ENCODE measurements at places on chromosomes 13 and 19. TPM values are rescaled to one million over a fixed set of nuclear protein-coding genes. Genes with fewer than 3 reads are reported as not detected.

The SCEL gene
- 0.13 TPM for total RNA-seq

DNA sequence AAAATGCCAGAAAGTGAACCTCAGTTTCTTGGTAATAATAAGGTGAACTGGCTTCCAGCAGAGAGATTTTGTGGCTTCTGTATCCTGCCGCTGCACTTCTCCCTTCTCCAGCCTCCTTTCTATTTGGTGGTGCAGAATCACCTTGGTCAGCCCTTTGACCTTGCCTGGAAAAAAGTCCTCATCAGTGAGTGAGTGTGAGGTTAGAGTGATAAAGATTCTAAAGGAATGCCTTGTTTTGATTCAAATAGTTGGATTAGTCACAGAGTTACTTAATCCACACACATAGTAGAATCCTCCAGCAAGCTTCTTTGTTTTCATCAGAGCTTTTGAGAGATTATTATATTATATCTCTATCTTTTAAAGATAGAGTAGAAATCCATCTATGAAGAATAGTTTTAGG lies 140.9 kb downstream of the KCNRG start:
- DNase-seq, result no peak
- H3K27ac ChIP-seq, result no peak overlapping the region
- H3K4me3 ChIP-seq, result no peak overlapping the region
- H3K27me3 ChIP-seq, result no peaks in the 10 kb centered on the region

DNA sequence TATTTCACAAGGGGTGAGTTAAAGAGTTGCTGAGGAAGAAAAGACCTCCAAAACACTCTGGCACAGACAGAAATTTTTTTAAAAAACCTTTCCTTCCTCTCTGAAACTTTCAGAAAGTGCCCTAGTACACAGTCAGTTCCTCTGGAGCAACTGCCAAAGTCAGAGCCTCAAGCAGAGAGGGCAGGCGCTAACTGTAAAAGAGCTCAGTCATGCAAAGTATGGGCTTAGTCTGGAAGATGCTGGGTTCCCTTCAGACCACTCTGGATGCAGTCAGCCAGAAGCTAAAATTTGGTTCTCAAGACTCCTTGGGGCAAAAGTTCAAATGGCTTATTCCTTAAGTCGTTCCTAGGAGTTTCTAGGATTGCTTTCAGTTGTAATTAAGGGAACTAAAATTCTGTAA lies 671.6 kb downstream of the PCDH9 start:
- no peak overlapping the region for H3K27ac ChIP-seq
- no peaks in the 10 kb centered on the region for H3K36me3 ChIP-seq
- H3K4me3 ChIP-seq, result no peak overlapping the region
- no peaks in the 10 kb centered on the region for H3K4me1 ChIP-seq
- no peaks in the 10 kb centered on the region for H3K27me3 ChIP-seq

- H3K27me3 ChIP-seq, result no peaks in the 10 kb centered on the region
- no peak overlapping the region for H3K27ac ChIP-seq
- no peak overlapping the region for H3K4me3 ChIP-seq
- H3K4me1 ChIP-seq, result no peaks in the 10 kb centered on the region
- no peak for DNase-seq
Observed at GRCh38 chr13:35514061-35514477, 37.6 kb upstream of the MAB21L1 start.

DNA sequence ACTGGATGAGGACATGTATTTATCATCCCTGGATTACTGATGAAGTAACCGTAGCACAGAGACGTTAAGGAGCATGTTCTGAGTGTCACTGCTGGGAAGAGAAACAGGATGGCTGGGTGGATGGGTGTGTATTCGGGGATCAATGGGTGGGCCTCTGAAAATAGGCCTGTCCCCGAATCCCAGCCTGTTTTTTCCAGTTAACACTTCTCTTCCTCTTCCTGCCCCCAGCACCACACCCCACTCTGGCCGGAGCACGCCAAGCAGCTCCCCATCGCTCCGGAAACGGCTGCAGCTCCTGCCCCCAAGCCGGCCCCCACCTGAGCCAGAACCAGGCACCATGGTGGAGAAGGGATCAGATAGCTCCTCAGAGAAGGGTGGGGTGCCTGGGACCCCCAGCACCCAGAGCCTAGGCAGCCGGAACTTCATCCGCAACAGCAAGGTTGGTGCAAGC lies 8.8 kb downstream of the GRAMD1A start:
- H3K36me3 ChIP-seq, result peaks cover 55% of the 10 kb centered on the region
- H3K27me3 ChIP-seq, result no peaks in the 10 kb centered on the region
- no peak overlapping the region for H3K4me3 ChIP-seq
- peaks cover 50% of the 10 kb centered on the region for H3K4me1 ChIP-seq
- peak overlapping the region; percentile 66 for H3K27ac ChIP-seq
- no peak for DNase-seq

DNA sequence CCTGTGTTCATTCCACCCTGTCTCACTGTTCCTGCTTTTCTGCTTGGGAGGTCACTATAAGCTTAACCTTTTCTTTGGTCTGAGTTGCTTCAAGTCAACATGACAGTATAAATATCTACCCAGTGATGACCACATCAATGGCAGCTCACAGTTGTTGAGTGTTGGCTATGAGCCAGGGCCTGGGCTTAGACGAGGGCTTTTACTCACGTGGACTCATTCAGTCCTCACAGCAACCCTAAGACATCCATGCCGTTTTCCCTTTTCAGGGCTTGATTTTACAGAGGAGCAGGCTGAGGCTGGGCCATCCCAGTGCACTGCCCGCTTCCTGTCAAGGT lies 10.2 kb upstream of the CCDC97 start:
- peak overlapping the region; percentile 84 for H3K27ac ChIP-seq
- no peak overlapping the region for H3K4me3 ChIP-seq
- no peak for DNase-seq
- H3K4me1 ChIP-seq, result peaks cover 56% of the 10 kb centered on the region
- peaks cover 62% of the 10 kb centered on the region for H3K36me3 ChIP-seq

DNA sequence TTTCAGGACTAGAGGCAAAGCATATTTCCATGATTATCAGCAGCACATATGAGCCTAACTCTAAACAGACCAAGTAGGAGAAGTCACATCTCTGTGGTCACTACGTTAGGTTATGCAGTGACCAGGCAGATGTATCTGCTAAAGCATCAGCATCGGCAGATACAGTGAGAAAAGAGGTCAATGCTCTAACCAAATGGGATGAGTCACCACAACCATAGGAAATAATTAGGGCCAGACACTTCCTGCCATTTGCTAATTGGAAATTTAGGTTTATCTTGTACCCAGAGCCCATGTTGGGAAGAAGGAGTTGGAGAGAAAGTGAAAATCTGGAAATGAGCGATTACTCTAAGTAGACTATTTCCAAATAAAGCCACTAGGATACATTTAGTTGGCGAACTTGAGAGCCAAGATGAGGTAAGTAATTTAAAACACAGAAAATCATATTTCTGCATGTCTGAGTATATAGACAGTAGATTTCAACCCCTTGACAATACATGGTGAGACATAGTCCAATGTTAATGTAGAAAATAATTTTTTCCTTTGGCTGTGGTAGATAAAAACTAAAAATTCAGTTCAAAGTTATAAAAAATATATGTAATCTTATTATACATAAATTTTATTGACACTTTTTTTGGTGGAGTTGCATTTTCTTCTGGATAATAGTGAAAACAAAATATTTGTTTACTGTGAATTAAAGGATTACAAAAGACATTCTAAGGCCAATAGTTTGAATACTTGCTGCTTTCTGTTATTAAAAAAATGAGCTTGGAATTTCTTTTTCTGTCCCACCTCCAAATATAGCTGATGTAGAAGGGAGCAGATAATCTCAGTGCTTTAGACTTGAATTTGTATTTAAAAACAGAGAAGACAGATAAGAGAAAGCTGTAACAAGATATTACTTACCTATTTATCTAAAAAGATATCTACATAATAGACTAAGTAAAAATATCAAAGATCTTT lies 104.4 kb upstream of the CSNK1A1L start:
- H3K27ac ChIP-seq, result no peak overlapping the region
- H3K4me1 ChIP-seq, result no peaks in the 10 kb centered on the region
- no peaks in the 10 kb centered on the region for H3K36me3 ChIP-seq
- DNase-seq, result no peak
- H3K4me3 ChIP-seq, result no peak overlapping the region
- H3K27me3 ChIP-seq, result no peaks in the 10 kb centered on the region

DNA sequence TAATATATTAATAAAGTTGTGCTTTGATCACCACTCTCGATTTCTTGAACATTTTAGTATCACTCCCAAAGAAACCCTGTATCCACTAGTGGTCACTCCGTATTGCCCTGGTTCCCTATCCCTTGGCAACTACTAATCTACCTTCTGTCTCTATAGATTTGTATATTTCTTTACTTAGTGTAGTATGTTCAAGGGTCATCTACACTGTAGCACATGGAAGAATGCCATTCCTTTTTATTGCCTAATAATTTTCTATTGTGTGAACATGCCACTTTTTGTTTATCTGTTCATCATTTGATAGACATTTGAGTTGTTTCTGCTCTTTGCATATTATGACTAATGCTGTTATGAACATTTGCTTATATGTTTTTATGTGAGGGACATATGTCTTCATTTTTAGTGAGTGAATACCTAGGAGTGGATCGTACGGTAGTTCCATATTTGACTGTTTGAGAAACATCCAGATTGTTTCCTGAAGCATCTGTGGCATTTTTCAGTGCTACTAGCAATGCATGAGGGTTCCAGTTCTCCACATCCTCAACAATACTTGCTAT lies 254.0 kb downstream of the GPC6 start:
- no peaks in the 10 kb centered on the region for H3K36me3 ChIP-seq
- H3K27me3 ChIP-seq, result no peaks in the 10 kb centered on the region
- H3K4me3 ChIP-seq, result no peak overlapping the region
- H3K27ac ChIP-seq, result no peak overlapping the region
- H3K4me1 ChIP-seq, result no peaks in the 10 kb centered on the region

DNA sequence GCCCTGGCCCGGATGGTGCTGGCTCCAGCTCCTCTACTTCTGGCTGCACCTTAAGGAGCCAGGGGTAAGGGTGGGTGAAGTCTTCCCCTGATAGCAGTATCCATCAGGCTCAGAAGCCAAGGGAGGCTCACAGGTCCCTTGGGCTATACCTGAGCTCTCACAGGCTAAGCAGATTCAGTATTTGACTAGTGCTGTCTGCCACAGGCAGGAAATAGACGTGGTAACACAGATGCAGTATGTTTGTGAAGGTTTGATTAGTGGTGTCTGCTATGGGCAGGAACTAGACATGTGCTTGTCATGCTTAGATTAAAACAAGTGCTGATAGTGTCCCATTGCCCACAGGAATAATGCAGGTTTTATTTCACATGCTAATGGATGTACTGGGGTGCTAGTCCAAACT lies 4.0 kb downstream of the SYT5 start:
- peaks cover 25% of the 10 kb centered on the region for H3K4me1 ChIP-seq
- no peak for DNase-seq
- no peak overlapping the region for H3K4me3 ChIP-seq
- peaks cover 100% of the 10 kb centered on the region for H3K27me3 ChIP-seq
- H3K36me3 ChIP-seq, result no peaks in the 10 kb centered on the region

- no peak for DNase-seq
- H3K27ac ChIP-seq, result no peak overlapping the region
- H3K27me3 ChIP-seq, result no peaks in the 10 kb centered on the region
- H3K36me3 ChIP-seq, result peaks cover 14% of the 10 kb centered on the region
- H3K4me3 ChIP-seq, result no peak overlapping the region
- peaks cover 13% of the 10 kb centered on the region for H3K4me1 ChIP-seq
Observed at GRCh38 chr13:49667773-49668172, 23.5 kb downstream of the EBPL start.

- H3K27ac ChIP-seq, result no peak overlapping the region
- H3K36me3 ChIP-seq, result peaks cover 89% of the 10 kb centered on the region
- DNase-seq, result no peak
- H3K4me3 ChIP-seq, result no peak overlapping the region
- no peaks in the 10 kb centered on the region for H3K27me3 ChIP-seq
- H3K4me1 ChIP-seq, result no peaks in the 10 kb centered on the region
Observed at GRCh38 chr19:42206871-42207755, 10.4 kb downstream of the DEDD2 start.

DNA sequence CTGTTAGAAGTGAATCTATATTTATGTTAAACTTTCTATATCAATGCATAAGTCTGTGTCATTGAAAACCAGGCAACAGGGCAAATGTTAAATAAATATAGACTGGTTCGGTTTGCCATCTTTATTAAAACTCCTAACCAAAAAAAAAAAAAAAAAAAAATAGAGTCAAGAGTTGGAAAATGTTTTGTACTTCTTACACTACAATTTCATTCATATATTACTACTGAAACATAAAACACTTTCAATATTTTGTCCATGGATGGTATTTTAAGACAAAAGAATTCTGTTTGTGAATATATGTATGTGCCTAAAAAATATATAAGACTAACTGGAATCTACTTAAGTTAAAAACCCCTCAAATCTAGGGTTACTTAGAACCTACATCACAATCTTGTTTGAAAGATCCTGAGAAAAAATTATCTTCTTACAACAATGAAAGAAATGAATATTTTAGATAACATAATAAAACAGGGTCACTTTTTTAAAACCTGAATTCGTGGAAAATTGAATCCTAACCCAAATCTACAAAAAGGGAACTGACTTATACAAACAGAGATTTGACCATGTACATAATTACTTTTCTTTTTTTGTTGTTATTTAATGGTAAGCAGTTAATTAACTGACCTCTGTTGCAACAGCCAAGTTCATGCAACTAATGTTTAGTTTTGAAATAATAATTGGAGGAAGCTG lies 5.1 kb downstream of the DACH1 start:
- H3K27ac ChIP-seq, result no peak overlapping the region
- peaks cover 25% of the 10 kb centered on the region for H3K4me1 ChIP-seq
- no peaks in the 10 kb centered on the region for H3K36me3 ChIP-seq
- DNase-seq, result no peak

- DNase-seq, result no peak
- peaks cover 92% of the 10 kb centered on the region for H3K36me3 ChIP-seq
- H3K27me3 ChIP-seq, result no peaks in the 10 kb centered on the region
- H3K27ac ChIP-seq, result no peak overlapping the region
- no peak overlapping the region for H3K4me3 ChIP-seq
- H3K4me1 ChIP-seq, result no peaks in the 10 kb centered on the region
Observed at GRCh38 chr19:16520074-16520973, 21.9 kb downstream of the CHERP start.

DNA sequence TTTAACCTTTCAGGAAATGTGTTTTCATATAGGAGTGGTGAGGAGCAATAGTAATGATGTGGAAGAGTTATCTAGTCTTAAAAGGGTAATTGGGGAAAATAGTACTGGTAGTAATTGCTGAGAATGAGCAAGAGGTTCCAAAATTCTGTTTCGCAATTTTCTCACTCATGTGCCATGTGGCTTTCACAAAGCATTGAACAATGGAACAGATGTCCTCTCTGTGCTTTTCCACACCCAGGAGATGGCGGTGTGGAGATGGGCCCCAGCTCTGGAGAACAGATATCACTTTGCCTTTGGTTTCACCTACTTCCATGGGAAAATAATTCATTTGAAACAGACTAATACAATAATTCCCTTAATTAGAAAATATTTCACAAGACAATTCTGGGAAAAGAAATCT lies 170.0 kb upstream of the SLC10A2 start:
- H3K4me1 ChIP-seq, result no peaks in the 10 kb centered on the region
- no peak for DNase-seq
- no peak overlapping the region for H3K27ac ChIP-seq

- no peaks in the 10 kb centered on the region for H3K36me3 ChIP-seq
- no peaks in the 10 kb centered on the region for H3K4me1 ChIP-seq
- no peak overlapping the region for H3K4me3 ChIP-seq
Observed at GRCh38 chr19:15577184-15577771, 37.7 kb upstream of the CYP4F8 start.
